Activated CD8-positive, alpha-beta memory T cell treated with anti-CD3 and anti-CD28 coated beads, Interleukin-2, amount 50 U/mL, for 4 hours (primary cell): ENCODE measurements at places on chromosomes 3 and 15.

- DNase-seq: no peak
Observed at GRCh38 chr15:97446138-97446537, 514.4 kb upstream of the ARRDC4 start.

- DNase-seq: no peak
Observed at GRCh38 chr3:53744351-53744750, 101.9 kb downstream of the CHDH start.

DNA sequence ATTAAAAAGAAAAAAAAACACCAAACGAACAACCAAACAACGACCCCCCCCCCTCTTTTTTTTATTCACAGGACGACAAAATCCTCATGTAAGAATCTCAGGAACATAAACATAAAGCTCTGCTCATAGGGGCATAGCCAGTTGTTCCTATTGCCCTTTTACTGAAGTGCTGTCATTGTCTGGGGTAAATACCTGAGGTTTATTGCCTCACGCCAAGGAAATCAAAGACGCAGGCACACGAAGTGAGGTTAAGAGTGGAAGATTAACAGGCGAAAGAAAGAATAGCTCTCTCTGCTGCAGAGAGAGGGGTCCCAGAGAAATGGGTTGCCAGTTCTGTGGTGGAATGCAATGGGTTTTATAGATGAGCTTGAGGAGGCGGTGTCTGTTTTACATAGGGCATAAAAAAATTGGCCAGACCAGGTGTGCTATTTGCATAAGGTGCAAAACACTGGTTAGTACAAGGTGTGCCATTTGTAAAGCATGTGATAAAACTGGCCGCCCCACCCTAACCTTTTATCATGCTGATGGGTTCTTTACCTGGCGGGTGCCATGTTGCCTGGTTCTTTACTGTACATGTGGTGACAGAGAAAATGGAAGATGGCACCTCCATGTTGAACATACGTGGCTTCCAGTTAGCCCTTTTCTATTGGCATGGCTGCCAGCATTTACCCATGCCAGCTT is 257.6 kb upstream of the ZPLD1 start:
- DNase-seq: no peak

DNA sequence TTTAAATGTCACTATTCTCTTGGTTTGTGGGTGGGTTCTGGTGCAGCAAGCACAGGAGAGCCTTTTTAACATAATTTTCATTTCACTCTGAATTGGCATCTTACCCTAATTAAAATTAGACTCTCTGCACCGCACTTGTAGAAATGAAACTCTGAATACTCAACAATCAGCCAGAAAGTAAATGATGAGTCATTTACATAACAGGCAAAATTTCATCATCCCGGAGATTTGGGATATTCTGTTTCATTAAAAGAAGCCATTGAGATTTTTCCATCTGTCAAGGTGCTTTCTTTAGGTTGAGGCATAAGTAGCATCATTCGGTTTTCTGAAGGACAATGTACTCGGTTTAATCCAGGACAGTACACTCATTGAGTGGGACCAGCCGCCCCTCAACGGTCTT is 111.0 kb downstream of the RFTN1 start:
- DNase-seq: no peak

DNA sequence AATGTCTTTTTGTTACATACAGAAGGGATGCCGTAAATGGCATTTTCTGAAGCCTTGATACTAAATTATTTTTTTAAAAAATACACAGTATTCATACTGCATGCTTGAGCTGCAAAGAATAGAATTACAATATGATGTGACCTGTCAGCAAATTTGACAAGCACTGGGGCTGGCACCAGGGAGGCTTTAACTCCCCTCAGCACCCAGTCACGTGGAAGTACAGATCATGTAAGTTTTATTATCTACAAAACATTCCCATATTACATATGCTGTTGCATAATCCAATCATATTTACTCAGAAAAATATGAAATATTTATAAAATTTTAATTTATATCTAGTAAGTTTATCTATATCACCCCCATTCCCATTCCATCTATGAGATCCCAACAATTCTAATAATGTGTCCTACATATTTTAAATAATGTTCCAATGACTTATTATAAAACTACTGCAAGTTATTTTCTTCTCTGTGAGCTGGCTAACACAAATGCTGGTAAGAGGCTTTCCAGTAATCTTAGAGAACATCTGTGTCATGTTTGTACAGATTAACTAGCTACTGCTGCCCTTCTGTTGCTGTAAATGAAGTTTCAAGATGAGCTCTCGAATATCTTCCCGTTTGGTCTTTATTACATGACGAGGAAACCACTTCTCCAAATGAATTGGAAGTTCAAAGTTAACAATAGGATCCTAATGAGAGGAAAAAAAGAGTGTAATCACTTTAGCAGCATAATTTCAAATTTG is 5.2 kb upstream of the IMPG2 start:
- no peak for DNase-seq

GRCh38 chr3:181329024-181329423 is 339.5 kb upstream of the DNAJC19 start:
- no peak for DNase-seq

DNA sequence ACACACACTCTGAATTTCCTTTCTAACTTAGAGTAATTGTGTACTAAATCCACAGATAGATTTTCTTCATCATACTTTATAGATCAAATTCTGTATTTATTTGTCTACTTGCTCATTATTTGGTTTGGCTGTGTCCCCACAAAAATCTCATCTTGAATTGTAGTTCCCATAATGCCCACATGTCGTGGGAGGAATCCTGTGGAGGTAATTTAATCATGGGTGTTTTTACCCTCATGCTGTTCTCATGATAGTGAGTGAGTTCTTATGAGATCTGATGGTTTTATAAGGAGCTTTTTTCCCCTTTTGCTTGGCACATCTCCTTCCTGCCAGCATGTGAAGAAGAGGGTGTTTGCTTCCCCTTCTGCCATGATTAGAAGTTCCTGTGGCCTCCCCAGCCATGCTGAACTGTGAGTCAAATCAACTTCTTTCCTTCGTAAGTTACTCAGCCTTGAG is 198.3 kb upstream of the TGFBR2 start:
- no peak for DNase-seq

- no peak for DNase-seq
Observed at GRCh38 chr3:123453675-123454074, 4.8 kb upstream of the ADCY5 start.

- DNase-seq: no peak
Observed at GRCh38 chr15:42331235-42331634, 28.1 kb upstream of the CAPN3 start.

- no peak for DNase-seq
Observed at GRCh38 chr3:194304186-194304917, 46.8 kb downstream of the CPN2 start.
